ENCODE measurements at places on chromosomes 16 and 17.

- DNase-seq = no peak
These were observed 313.9 kb upstream of the SALL1 start for GRCh38 chr16:51464996-51465395.

GRCh38 chr16:25692742-25693508, 1.2 kb downstream of the HS3ST4 start:
- no peak for DNase-seq

- DNase-seq = no peak
These were observed 36.9 kb downstream of the YPEL2 start for GRCh38 chr17:59368218-59368857.

- no peak for DNase-seq
These were observed 2.3 kb downstream of the MYO15B start for GRCh38 chr17:75589919-75590303.

GRCh38 chr16:84511831-84512230, 7.4 kb upstream of the MEAK7 start:
- no peak for DNase-seq

DNA sequence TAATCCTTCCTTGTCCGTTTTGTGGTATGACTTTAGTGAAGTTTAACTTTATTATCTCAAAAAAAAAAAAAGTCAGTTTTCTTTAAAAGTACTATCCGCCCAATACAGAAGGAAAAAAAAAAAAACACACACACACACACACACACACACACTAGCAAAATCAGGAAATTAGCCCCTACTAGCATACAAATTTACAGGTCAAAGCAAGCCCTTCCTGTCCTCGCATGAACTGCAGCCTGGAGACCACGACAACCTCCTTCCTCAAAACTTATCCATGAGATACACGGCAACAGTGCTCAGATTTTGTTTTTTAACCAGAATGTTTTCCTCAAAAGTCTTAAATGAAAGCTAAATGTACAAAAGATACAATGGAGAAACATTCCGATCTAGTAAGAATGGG, 16.2 kb downstream of the NCOR1 start:
- no peak for DNase-seq

GRCh38 chr16:27347930-27348685, 34.3 kb downstream of the IL4R start:
- no peak for DNase-seq

DNA sequence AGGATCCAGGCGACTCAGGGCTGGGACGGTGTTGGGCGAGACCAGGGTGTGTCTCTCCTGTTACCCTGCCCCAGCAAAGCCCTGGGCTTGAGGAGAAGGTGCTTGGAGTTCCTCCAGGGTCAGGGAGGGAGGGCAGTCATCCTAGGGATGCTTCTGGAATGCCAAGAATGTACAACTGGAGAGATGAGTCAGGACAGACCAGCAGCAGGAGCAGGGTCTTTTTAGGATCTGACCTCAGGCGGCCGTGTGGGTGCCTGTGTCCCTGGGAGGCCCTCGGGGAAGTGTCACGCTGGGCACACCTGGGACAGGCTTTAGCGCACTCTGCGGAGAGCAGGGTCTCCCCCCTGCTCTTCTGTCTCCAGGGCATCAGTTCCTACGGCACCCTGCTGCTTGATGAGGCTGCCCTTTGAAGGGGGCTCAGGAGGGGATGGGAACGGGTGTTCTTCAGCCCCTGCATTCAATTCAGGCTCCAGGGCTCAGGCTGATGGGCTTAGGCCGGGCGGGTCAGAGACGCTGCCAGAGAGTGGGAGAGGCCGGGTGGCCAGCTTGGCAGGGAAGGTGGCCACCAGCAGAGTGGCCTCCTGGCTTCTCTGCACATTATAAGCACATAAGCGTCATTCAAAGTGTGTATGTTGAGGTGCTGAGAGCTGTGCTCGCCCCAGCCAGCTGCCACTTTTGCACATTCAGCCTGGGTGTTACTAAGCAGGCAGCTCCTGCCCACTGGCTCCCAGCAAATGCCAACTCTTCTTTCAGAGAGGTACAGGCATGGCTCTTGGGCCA, 8.4 kb upstream of the MTSS2 start:
- no peak for DNase-seq

- DNase-seq = no peak
These were observed 274.0 kb downstream of the SNX29 start for GRCh38 chr16:12250578-12250977.
